ENCODE measurements at places on chromosomes 1 and 21.
A peak's percentile ranks its signal among the peaks of the same experiment; 100 is the strongest.

GRCh38 chr1:26700711-26701110 lies 4.9 kb downstream of the ARID1A start:
- no peak for DNase-seq

- no peak for DNase-seq
These were observed 79.1 kb upstream of the ARTN start for GRCh38 chr1:43854473-43854872.

GRCh38 chr1:157090771-157091170 lies 8.8 kb downstream of the ETV3L start:
- no peak for DNase-seq

DNA sequence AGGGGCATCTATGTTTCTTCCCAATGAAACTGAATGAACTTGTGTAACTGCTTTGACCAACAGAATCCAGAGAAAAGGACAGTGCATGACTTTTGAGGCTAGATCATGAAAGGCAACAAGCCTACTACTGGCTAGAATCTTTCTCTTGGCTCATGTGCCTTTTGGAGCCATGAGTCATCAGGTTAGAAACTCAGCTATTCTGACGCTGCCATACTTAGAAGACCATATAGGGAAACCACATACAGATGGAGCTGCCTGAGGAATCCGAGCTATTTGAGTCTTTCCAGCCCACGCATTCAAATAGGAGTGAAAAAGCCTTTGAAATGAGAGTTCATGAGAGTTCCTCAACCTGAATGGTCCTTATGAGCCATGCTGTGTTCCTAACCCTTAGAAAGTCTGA lies 738.5 kb upstream of the CHRM3 start:
- DNase-seq, result no peak

DNA sequence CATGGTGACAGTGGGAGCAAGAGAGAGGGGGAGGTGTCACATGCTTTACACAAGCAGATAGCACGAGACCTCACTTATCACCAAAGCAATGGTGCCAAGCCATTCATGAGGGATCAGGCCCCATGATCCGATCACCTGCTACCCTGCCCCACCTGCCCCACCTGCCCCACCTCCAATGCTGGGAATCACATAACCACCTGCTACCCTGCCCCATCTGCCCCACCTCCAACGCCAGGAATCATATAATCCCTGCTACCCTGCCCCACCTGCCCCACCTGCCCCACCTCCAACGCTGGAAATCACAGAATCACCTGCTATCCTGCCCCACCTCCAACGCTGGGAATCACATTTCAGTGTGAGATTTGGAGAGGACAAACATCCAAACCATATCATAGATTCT lies 10.6 kb upstream of the AIRE start:
- no peak for DNase-seq

- no peak for DNase-seq
These were observed 19.0 kb upstream of the IFNLR1 start for GRCh38 chr1:24206083-24206464.

DNA sequence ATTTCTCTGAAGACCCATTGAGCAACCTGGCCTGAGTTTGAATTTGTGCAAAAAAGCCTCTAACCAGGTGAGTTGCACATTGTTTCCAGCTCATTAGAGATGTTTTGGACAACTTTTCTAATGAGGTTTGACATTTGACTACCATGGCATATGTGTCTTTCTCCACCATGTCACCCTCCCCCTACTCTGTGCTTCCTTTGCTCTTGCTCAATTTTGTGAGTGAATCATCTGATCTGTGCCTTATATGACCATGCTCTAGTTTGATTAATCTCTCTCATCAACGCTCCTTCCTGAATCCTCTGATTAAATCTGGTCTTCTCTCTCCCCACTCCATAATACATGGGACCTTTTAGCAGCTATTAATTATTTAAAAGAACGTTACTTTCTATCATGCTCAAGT lies 144.8 kb upstream of the SAMSN1 start:
- no peak for DNase-seq

GRCh38 chr1:99751877-99752504 lies 14.4 kb downstream of the FRRS1 start:
- no peak for DNase-seq

DNA sequence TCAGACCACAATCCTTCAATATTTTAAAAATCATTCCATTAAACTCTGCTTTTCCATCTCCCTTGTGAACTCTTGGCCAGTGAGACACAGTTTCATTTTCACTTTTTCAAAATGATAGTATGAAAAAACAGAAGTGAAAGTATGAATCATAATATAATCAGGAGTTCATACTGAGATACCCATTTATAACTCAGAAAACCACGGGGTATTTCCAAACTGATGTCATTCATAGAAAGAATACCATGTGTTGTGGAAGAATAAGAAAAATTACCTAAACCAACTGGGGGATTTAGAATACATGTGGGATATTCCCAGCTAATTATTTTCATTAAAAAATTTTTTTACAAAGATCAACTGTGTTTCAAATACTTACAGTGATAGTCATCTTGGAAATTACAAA lies 149.9 kb downstream of the MRPL39 start:
- DNase-seq, result no peak

GRCh38 chr1:214739621-214740238 lies 136.7 kb downstream of the CENPF start:
- DNase-seq, result no peak

- DNase-seq, result no peak
These were observed 232.6 kb downstream of the SRGAP2C start for GRCh38 chr1:121417325-121417923.

DNA sequence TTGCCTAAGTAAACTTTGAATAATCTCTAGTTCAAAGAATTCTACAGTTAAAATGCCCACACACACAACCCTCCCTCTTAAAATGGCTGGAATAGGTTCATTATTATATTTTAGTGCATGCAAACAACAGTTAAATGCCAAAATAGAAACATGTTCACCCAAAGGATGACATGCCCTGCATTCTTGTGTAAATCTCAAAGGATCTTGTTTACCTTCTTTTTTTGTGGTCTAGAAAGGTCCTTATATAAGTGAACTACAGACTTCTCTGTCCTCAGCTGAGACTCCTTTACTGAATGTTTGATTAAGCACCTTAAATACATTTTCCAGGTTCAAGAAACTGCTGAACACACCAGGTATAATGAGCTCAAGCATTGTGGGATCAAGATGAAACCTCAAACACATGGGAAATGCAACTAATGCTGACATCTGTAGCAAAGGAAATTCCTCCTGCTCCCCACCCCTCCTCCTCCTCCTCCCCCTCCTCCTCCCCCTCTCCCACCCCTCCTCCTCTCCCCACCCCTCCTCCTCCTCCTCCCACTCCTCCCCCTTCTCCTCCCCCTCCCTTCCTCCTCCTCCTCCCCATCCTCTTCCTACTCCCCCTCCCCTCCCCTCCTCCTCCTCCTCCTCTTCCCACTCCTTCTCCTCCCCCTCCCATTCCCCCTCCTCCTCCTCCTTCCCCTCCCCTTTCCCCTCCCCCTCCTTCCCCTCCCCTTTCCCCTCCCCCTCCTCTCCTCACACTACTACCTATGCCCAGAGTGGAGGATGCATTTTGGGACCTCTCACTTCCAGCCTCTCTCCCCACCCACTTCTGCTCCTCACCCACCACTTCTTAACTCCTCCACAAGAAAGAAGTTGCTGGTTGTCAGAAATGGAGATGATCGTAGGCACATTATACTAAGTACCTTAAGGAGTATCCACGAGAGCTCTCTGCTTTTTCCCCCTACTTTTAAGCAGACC lies 233.9 kb downstream of the MRPL39 start:
- no peak for DNase-seq

DNA sequence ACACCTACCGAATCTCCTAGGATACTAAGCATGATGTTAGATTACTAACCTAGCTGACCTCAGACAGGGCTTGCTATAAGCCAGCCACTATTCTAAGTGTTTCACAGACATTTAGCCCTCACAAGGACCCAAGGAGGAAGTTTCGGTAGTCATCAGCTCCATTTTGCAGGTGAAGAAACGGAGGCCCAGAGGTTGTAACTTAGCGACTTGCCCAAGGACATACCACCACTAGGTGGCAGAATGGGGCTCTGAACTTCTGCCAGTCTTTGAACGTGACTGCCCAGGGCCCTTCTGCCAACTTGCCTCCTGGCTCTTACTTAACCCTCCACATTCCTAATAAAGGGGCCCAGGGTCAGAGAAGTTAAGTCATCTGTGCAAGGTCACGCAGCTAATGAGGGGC lies 283.5 kb downstream of the C1orf94 start:
- DNase-seq, result no peak

DNA sequence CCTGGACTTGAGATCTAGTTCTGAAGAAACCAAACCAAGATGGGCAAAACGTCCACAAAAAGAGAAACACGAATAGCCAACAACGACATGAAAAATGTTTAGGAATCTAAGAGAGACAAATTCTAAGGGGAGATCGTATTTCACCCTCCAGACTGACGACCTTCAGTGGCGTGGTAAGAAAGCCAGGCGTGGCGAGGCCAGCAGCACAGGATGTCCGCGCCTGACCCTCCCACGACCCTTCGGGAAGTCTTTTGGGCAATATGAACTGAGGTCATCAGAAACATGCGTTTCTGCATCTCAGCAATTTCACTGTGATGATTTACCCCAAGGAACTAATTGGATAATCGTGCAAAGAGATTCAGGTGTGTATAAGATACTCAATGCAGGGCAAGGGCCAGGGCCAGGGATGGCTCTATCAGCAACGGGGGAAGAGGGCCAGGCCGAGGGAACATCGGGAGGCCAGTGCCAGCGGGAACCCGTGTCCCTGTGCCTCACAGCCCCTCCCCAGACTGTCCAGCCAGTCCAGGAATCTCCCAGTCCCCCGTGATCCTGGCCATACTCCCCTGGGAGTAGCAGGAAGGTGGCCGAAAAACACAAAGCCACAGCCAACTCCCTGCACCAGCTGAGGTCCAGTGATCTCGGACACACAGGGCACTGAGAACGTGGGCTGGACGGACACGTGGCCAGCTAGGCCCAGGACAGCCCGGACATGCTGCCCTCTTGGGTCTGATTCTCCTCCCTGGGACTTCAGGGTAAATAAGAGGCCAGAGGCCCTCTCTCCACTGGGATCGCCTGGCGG lies 53.6 kb upstream of the ADARB1 start:
- no peak for DNase-seq

DNA sequence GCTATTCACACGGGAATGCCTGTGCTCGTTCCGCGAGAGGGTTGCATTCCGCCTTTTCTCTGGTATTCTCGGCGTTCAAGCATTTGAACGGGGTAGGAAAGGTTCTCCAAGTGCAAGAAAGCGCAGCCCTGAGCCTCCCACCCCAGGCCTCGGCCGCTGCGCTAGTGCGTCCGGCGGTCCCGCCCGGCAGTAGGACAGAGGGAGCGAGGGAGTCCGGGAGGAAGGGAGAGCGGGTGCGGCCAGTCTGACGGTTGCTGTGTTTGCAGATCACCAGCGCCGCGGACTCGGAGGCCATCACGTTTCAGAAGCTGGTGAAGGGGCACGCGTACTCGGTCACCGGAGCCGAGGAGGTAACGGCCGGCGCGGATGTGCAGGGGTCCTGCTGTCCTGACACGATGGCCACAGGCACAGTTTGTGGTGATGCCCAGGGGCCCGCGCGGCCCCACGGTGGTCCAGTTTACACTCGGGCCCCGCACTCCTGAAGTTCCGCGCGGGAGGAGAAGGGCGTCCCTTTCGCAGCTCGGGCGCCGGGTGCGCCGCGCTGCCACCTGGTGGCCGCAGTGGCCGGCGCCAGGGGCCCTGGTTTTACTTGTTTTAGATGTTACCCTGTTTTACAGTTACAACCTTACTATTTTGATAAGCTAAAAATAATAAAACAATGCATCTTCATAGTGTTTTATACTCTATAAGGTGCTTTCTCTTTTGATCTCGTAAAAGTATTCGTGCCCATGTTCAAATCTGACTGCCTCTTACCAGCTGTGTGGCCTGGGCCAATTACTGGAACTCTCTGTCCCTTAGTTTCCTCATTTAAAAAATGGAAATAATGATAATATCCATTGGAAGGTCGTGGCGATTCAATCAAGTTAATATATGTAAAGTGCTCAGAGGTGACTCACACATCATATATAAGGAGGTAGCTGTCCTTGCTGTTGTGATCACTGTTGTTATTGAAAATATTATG lies 36.7 kb downstream of the CAPN2 start:
- DNase-seq, result peak; percentile 60

DNA sequence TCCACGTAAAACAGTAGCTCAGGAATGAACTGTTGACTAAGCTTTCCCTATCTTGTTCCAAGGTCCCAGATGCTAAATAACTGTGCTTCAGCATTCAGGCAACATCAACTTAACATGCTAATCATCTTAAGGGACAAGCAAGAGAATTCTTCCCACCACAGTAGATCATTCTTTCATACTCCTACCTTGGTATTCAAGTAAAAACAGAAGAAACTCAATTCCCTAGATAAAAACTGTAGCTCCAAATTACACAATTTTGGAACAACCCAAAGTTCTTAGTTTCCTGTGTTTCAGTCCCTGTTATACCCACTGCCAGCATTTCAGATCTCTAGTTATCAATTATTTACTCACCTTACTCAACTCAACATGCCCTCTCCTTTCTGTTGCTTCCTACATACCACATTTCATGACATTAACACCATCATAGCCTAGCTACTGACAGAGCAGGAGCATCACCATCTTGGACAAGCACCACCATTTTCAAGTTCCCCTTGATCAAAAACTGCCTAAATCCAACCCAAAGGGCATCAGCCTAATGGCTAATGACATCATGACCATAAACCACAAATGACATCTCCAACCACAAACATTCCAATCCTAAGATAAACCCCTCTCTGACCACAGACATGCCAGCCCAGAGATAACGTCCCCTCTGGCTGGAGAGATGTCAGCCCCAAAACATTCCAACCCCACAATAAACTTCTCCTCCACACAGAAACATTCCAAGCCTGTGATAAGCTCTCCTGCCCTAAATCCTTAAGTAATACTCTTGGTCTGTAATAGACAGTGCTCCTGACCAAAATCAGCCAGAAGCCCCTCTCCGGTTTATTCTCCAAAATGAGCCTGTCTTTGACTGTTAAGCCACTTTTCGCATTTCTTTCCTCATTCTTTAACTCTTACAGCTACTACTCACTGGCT lies 191.2 kb downstream of the RERE start:
- no peak for DNase-seq

DNA sequence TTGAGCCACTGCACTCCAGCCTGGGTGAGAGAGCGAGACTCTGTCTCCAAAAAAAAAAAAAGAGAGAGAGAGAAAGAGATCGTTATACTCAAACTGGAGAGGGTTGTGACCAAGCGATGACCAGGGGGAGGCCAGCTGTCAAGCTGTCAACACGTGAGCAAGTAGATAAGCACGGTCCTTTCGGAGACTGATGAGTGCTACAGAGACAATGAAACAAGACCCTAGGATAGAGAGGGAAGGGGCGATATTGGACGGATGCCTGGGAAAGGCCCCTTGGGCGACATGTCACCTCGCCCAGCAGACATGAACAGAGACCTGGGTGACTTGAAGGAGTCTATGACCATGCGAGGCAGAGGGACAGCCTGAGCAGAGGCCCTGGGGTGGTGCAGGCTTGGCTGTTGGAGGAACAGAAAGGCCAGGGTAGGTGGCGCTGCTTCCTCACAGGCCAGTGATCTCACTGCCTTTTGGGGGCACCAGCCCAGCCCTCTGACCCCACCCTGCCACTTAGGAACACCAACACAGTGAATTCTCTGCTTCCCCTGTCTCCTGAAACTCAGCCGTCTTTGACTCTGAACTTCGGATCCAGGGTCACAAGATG lies 100.8 kb upstream of the IFFO2 start:
- DNase-seq, result no peak
